ENCODE measurements at places on chromosomes 7 and 10.

DNA sequence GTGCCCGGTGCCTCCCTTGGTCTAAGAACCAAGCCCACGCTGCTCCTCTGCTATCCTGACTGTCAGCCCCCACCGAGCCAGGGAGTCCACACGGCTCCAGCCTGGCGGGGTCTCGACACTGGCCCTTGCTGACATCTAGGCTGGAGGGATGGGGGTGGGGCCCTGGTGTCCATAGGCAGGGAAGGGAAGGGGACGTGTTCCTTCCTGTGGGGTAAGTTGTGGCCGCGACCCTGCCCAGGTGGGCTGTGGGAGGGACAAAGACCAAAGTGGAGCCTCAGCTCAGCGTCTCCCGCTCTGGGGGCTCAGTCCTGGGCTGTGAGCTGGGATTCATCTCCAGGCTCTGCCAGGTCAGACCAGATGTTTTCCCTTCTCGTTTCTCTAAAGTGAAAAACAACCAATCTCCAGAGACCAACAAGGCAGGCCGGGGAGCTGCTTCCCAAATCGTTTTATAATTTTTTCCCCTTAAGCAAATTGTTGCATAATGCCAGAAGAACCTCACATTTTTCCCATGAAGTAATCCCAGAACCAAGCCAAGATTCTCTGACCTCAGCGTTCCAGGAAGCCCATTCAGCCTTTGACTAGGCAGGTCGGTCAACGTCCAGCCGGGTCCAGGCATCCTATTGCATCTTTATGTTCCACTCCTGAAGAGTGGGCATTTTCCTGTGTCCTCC is 101.2 kb downstream of the RGS10 start:
- DNase-seq: no peak

DNA sequence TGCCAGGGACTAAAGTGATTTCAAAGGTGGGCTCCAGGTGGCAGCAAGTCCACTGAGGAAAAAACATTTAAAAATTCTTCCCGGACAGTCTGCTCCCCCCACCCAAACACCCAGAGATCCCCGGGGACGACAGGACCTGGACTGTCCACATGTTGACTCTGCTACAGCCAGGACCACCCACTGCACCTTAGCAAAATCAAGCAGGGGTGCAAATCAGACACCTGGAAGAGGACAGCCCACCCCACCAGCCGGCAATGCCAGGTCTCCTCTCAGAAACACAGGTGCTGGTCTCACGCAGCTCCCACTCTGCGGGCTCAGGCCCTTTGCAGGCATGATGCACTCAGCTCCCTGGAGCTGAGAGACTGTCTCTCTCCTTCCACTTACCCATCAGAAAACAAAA is 251.9 kb downstream of the TNS3 start:
- no peak for DNase-seq

- DNase-seq: no peak
These were observed 61.8 kb upstream of the NMT2 start for GRCh38 chr10:15230257-15230656.

GRCh38 chr10:27663621-27664020 is 82.0 kb downstream of the MKX start:
- DNase-seq: no peak

GRCh38 chr10:92569071-92569470 is 4.8 kb downstream of the IDE start:
- no peak for DNase-seq

DNA sequence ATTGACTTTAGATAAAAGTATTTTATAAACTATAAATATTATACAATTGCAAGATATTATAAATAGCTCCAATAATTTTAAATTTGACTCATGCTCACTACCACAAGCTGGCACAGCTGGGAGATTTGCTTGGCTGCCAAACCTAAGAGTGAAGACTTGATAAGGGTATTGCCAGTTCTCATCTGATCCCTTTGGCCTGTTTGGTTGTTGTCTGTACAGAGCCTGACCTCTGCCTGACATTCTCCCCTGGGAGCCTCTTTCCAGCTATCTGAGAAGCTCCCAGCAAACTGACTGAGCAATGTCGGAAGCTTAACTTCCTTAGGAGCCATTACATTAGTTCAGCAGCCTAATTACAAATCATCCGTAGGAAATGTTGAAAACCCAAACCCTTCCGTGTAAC is 10.2 kb upstream of the LMOD2 start:
- DNase-seq: no peak

- DNase-seq: no peak
These were observed 13.1 kb upstream of the ASB4 start for GRCh38 chr7:95472581-95473161.

- DNase-seq: no peak
These were observed 174.7 kb upstream of the LYZL1 start for GRCh38 chr10:29114141-29114540.

GRCh38 chr10:234708-235406 is 99.6 kb downstream of the ZMYND11 start:
- DNase-seq: no peak

GRCh38 chr10:73762915-73763314 is 18.7 kb downstream of the SEC24C start:
- DNase-seq: no peak

DNA sequence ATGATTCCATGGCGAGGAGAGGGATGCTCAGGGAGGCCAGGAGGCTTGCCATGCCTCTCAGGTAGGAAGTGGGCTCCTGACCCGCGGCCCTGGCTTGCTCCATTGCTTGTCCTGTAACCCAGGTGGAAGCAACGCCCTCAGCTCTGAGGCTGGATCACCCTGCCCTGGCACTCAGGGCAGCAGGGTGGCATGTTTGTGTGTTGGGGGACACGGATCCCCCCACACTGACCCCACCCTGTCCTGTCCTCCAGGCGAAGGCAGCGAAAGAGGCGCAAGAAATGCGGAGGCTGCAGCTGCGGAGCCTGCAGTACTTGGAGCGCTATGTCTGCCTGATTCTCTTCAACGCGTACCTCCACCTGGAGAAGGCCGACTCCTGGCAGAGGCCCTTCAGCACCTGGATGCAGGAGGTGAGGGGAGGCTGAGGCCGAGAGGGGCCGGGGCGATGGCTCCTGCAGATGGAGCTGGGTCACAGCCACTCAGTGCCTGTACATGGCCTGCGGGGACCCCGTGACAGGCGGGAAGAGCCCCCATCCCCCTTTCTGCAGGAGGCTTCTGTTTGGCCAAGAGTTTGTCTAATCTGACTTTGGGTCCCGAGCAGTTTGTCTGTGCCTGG is 38.3 kb downstream of the PRF1 start:
- no peak for DNase-seq

- DNase-seq: no peak
These were observed 138.9 kb downstream of the TNS3 start for GRCh38 chr7:47443049-47443448.

GRCh38 chr10:78620985-78621799 is 447.6 kb upstream of the ZMIZ1 start:
- no peak for DNase-seq

DNA sequence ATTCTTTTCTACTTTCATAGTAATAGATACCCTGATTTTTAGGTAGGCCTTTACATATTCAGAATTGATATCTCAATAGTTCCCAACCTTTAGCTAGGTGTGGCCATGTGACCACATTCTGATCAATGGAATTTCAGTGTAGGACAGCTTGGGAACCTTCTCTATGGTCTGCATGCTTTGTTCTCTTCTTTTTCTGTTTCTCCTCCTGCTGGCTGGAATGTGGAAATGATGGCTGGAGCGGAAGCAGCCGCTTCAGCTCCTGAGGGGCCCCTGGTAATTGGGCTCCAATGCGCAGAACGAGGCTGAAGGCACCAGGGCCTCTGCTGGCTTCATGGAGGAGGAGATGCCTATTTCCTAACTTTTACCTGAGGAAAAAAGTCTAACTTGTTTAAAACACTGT is 152.6 kb downstream of the ZMYND11 start:
- DNase-seq: no peak

- no peak for DNase-seq
These were observed 234.9 kb downstream of the GATA3 start for GRCh38 chr10:8289186-8289924.

DNA sequence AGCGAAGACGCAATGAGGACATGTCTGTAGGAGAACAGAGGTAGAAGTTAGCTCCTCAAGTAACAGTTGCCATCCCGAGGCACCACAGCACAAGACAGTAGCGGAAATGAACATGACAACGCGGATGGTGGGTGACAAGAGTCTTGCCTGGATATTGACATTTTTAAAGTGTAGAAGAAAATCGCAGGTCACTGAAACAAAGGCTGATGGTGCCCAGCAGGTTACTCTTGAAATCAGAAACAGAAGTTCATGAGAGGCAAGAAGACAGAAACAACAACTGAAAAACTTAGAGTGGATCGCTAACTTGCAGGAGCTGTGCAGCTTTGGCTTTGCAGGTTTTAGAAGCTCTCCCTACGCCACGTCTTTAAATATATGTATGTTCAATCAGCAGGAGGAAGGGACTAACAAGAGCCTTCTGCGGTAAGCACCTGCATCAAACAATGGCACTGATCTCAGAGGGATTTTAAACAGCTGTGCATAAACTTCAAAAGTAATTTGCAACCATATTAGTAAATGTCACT is 1.8 kb downstream of the PRKCQ start:
- DNase-seq: peak; percentile 71

GRCh38 chr10:12703813-12704212 is 297.7 kb downstream of the CCDC3 start:
- no peak for DNase-seq

DNA sequence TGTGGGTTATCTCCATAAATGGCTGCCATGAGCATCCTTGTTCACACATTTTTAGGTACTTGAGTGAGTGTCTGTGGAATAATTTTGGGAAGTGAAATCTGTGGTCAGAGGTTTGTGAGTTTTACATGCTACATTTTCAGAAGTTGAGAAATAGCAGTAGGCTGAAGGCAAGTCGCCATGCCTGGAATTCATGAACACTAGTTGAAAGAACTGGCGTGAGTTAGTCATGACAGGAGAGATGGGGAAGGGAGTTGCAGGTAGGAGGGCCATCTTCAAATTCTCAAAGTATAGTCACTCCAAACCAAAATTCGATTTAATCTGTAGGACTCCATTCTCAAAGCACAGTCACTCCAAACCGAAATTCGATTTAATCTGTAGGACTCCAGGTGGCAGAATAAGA is 89.6 kb downstream of the EGFR start:
- no peak for DNase-seq

- no peak for DNase-seq
These were observed 8.3 kb upstream of the ARHGAP21 start for GRCh38 chr10:24731942-24732341.

GRCh38 chr7:157035302-157035701 is 24.8 kb upstream of the MNX1 start:
- DNase-seq: no peak

DNA sequence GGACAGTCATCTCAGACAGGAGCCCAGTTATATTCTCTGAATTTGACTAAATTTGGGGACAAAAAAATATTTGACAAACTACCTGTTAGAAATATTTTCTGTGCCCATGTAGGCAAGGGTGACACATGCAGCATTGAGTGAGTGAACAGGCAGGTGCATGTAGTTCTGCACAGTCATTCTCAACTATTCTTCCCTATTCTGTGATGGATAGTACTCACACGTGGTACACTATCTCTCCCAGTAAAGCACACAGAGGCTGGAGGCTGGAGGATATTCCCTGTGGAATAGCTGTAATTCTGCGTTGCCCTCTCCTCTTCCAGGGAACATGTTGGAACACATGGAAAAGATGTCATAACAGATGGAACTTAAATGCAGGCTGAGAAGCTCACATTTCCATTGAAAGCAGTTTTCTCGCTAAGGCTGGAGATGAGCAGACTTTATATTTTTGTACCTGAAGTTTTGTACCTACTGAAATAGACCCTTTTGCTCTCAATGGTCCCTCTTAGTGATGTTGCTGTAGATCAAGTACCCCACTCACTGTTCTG is 75.0 kb downstream of the GPR141 start:
- DNase-seq: no peak

GRCh38 chr7:5488286-5488878 is 64.7 kb upstream of the TNRC18 start:
- DNase-seq: no peak

GRCh38 chr10:15703151-15703880 is 16.4 kb downstream of the ITGA8 start:
- no peak for DNase-seq

GRCh38 chr7:11714205-11714604 is 117.8 kb downstream of the THSD7A start:
- DNase-seq: no peak
